ENCODE measurements at places on chromosomes 1 and 21. TPM values are rescaled to one million over a fixed set of nuclear protein-coding genes. Genes with fewer than 3 reads are reported as not detected.

- H3K27ac ChIP-seq: no peak overlapping the region
- H3K27me3 ChIP-seq: peaks cover 6% of the 10 kb centered on the region
- DNase-seq: no peak
- no peaks in the 10 kb centered on the region for H3K36me3 ChIP-seq
- H3K4me1 ChIP-seq: no peaks in the 10 kb centered on the region
Measured at GRCh38 chr1:59132295-59132694, 164.6 kb upstream of the FGGY start.

DNA sequence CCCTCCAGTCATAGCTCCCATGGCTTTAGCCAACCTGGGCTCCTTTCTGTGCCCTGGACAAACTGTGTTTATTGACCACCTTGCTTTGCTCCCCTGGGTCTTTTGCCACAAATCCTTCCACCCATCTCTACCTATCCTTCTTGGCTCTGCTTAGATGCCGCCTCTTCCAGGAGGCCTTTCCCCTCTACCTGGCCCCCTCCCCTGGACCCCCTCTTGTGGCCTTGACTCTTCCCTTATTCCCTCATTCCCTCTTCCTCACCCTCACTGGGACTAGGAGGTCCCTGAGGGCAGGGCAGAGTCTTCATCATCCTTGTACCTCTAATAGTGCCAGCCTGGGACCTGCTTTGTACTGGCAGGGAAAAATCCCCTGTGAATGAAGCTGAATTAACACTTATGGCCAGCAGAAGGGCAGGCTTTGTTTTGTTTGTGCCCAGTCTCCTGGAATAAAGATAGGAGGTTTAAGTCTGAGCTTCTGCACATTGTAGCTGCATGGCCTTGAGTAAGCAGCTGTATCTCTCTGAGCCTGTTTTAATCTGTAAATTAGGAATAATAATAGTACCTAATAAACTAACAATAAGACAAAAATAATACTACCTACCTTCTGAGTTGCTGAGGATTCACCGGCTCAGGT lies 13.7 kb downstream of the PTPRU start:
- no peaks in the 10 kb centered on the region for H3K4me1 ChIP-seq
- H3K4me3 ChIP-seq: no peak overlapping the region
- H3K36me3 ChIP-seq: no peaks in the 10 kb centered on the region
- H3K27me3 ChIP-seq: no peaks in the 10 kb centered on the region
- no peak for DNase-seq

- DNase-seq: no peak
- H3K27ac ChIP-seq: no peak overlapping the region
- no peaks in the 10 kb centered on the region for H3K4me1 ChIP-seq
- no peaks in the 10 kb centered on the region for H3K27me3 ChIP-seq
Measured at GRCh38 chr1:107254306-107254705, 113.5 kb downstream of the NTNG1 start.

- DNase-seq: no peak
- peak overlapping the region; percentile 77 for H3K27ac ChIP-seq
- peaks cover 91% of the 10 kb centered on the region for H3K4me1 ChIP-seq
- H3K27me3 ChIP-seq: no peaks in the 10 kb centered on the region
- H3K36me3 ChIP-seq: no peaks in the 10 kb centered on the region
- no peak overlapping the region for H3K4me3 ChIP-seq
Measured at GRCh38 chr1:156489166-156489934, 11.2 kb downstream of the MEF2D start.

DNA sequence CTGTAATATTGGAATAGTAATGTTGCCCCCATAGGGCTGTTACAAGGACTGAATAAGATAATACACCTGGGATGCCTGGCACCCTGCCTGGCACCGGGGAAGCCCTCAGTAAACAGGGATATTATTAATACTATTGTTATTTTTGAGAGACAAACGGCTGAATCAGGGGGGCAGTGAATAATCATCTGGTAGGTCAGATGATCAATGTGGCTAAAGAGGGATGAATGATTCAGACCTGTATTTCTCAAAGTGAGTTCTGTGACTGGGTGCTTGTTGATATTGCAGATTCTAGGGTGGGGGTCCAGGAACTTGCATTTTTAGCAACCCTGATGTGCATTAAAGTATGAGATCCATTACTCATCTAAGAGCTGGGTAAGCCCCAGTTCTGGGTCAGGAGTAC lies 46.2 kb upstream of the BCL10 start:
- peaks cover 4% of the 10 kb centered on the region for H3K4me1 ChIP-seq
- peaks cover 32% of the 10 kb centered on the region for H3K27me3 ChIP-seq
- no peak for DNase-seq
- H3K27ac ChIP-seq: no peak overlapping the region
- no peak overlapping the region for H3K4me3 ChIP-seq

- H3K27me3 ChIP-seq: no peaks in the 10 kb centered on the region
- no peaks in the 10 kb centered on the region for H3K36me3 ChIP-seq
- H3K27ac ChIP-seq: no peak overlapping the region
- DNase-seq: no peak
- peaks cover 4% of the 10 kb centered on the region for H3K4me1 ChIP-seq
- no peak overlapping the region for H3K4me3 ChIP-seq
Measured at GRCh38 chr1:26145960-26146294, 13.0 kb upstream of the FAM110D start.

- no peaks in the 10 kb centered on the region for H3K4me1 ChIP-seq
- no peak overlapping the region for H3K4me3 ChIP-seq
- peaks cover 2% of the 10 kb centered on the region for H3K27me3 ChIP-seq
- H3K27ac ChIP-seq: no peak overlapping the region
Measured at GRCh38 chr1:116179964-116180363, 68.8 kb downstream of the MAB21L3 start.

- H3K27ac ChIP-seq: no peak overlapping the region
- no peak overlapping the region for H3K4me3 ChIP-seq
- H3K27me3 ChIP-seq: no peaks in the 10 kb centered on the region
- H3K4me1 ChIP-seq: no peaks in the 10 kb centered on the region
Measured at GRCh38 chr1:215497528-215497927, 69.6 kb upstream of the KCTD3 start.

DNA sequence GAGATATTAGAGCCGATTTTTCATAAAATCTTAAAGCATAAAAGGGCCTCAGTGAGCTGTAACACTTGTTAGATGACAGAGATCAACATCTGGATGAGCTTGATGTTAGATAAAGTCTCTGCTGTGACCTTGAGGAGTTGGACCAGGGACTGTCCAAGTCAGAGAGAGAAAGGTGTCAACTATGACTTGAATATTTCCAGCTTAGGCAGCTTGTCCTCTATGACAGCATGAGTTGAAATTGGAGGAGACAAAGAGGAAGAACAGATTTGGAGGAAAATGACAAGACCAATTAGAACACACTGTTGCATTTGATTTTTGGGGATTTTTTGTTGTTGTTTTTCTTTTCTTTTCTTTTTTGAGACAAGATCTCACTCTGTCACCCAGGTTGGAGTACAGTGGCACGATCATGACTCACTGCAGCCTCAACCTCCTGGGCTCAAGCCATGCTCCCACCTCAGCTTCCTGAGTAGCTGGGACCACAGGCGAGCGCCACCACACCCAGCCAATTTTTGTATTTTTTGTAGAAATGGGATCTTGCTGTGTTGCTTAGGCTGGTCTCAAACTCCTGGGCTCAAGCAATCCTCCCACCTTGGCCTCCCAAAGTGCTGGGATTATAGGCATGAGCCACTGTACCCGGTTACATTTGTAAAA lies 35.3 kb upstream of the CLIC4 start:
- H3K4me3 ChIP-seq: no peak overlapping the region
- H3K27me3 ChIP-seq: no peaks in the 10 kb centered on the region

GRCh38 chr1:73783352-73783751 lies 414.6 kb downstream of the LRRIQ3 start:
- DNase-seq: no peak
- no peaks in the 10 kb centered on the region for H3K27me3 ChIP-seq
- H3K27ac ChIP-seq: no peak overlapping the region

- H3K4me1 ChIP-seq: no peaks in the 10 kb centered on the region
- H3K4me3 ChIP-seq: no peak overlapping the region
- no peaks in the 10 kb centered on the region for H3K36me3 ChIP-seq
- DNase-seq: no peak
- no peaks in the 10 kb centered on the region for H3K27me3 ChIP-seq
- H3K27ac ChIP-seq: no peak overlapping the region
Measured at GRCh38 chr1:237687804-237688203, 202.9 kb downstream of the ZP4 start.

Gene IQCC
- total RNA-seq: 3.5 TPM

Gene ESRRG
- not detected for total RNA-seq

Gene CDCA8
- 3.3 TPM for total RNA-seq

All from natural killer cell (primary cell).